ENCODE measurements at places on chromosomes 13 and 19. TPM values are rescaled to one million over a fixed set of nuclear protein-coding genes. Genes with fewer than 3 reads are reported as not detected.

DNA sequence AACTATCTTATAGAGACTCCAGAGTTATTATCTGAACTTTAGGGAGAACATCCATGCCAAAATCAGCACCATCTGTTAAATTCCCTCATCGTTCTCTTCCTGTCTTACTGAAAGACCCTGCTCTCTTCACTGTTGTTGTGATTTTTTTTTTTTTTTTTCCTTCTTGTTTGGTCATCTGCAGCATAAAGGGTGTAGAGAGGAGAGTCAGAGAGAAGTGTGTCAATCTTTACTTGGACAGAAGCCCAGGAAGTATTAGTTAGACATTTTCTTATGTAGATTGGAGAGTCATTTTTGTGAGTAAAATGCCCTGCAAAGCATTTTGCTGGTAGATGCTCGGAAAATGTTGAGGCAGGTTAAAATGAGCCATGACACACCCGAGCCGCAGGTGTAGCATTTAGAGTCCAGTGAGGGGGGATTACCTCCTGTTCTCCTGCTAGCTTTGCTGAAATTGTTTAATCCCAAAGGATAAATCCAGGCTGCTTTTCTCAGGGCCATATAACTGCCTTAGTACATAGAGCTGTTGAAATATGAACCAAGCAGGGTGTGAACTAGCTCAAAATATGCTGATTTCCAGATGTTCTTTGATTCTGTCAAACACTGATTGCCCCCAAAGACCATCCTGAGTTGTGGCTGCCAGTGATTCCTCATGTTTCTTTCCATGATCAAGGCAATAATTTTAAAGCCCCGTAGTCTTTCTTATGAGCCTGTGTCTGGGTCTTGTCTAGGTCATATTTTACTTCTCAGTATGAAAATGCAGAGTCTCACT is 143.5 kb downstream of the DCT start:
- no peak overlapping the region for H3K4me3 ChIP-seq
- no peaks in the 10 kb centered on the region for H3K36me3 ChIP-seq
- H3K4me1 ChIP-seq: peaks cover 2% of the 10 kb centered on the region
- H3K27ac ChIP-seq: no peak overlapping the region
- H3K27me3 ChIP-seq: peaks cover 29% of the 10 kb centered on the region

DNA sequence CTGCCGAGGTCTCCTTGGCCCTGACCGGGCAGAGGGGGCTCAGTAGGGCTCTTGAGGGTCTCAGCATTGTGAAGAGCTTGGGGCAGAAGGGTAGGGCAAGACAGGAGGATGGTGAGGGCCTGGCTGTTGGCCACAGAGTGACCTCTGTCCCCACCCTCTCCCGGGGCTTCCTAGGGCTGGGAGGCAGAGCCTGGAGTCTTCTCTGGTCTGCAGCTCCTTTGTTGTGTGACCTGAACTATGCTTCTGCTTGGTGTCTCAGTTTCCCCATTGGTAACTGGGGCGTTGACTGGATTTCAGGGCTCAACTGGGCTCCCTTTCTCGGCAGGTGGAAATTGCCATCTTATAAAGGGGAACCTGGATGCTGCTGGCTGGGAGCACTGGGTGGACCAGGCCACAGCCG is 30.1 kb upstream of the PEPD start:
- H3K4me3 ChIP-seq: no peak overlapping the region
- H3K36me3 ChIP-seq: no peaks in the 10 kb centered on the region
- no peak overlapping the region for H3K27ac ChIP-seq

ZNF256 gene
- 13.8 TPM for total RNA-seq

C13orf46 gene
- 0.96 TPM for total RNA-seq

LILRB5 gene
- total RNA-seq: not detected

DNA sequence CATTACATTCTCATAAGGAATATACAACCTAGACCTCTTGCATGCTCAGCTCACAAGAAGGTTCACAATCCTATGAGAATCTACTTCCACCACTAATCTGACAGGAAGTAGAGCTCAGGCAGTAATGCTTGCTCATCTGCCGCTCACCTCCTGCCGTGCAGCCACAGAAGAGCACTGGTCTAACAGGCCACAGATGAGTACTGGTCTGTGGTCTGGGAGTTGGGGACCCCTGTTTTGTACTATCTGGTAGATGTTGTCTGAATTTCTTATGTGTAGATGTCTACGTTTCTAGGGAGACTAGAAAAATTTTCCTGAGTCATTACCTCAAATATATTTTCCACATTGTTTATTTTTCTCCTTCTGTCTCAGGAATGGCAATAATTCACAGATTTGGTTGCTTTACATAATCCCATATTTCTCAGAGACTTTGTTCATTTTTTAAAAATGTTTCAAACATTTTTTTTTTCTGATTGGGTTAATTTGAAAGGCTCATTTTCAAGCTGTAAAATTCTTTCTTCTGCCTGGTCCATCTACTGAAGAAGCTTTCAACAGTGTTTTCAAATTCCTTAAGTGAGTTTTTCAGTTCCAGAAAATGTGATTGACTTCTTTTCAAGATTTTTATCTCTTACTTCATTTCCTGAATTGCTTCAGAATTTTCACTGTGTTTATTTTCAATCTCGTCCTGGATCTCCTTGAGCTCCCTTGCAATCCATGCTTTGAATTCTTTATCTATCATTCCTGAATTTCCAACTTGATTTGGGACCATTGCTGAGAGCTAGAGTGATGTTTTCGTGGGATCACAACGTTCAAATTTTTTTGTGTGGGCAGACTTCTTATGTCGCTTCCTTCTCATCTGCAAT is 1322.2 kb downstream of the PCDH9 start:
- no peaks in the 10 kb centered on the region for H3K36me3 ChIP-seq
- no peak for DNase-seq
- no peak overlapping the region for H3K4me3 ChIP-seq

GRCh38 chr13:101881593-101881992 is 429.1 kb downstream of the ITGBL1 start:
- no peak overlapping the region for H3K27ac ChIP-seq
- DNase-seq: no peak
- no peaks in the 10 kb centered on the region for H3K36me3 ChIP-seq
- H3K4me3 ChIP-seq: no peak overlapping the region
- no peaks in the 10 kb centered on the region for H3K27me3 ChIP-seq

DNA sequence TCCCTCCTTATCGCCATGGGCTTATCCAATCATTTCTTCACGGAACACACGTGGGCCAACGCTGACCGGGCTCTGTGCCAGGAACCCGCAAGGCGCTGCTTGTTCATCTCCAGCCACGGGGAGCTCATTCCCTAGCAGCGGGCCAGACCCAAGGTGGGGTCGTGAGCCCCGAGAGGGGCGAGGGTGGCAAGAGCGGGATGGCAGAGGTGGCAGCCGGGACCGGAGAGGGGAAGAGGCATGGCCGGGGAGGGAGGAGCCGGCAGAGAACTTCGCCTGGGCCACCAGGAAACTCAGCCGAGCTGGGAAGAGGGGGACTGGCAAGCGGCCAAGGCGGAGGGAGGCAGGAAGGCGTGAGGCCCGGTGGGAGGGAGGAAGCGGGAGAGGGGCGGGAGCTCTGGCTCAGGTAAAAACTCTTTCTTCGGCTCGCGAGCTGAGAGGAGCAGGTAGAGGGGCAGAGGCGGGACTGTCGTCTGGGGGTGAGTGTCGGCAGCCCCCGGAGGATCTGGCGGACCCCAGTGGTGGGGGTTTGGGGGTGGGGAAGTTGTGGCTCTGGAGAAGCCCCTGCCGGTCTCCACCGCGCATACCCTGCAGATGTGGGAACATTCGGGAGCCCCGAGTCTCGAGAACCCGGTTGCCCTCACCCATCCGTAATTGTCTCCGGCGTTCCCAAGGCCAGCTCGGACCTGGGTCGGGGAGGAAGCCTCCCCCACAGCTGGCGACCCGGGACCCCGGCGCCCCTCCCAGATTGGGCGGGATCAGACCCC is at the start of gene B3GNT3:
Gene B3GNT3, plus strand, starts transcription at position 408 of the 764 bp plus-strand sequence. CDS start 12,670 bp downstream, outside the sequence.
- peaks cover 43% of the 10 kb centered on the region for H3K4me1 ChIP-seq
- no peaks in the 10 kb centered on the region for H3K36me3 ChIP-seq
- H3K4me3 ChIP-seq: peak within 1 kb of the TSS; percentile 59
- DNase-seq: no peak
- H3K27me3 ChIP-seq: no peaks in the 10 kb centered on the region

- no peak overlapping the region for H3K4me3 ChIP-seq
- DNase-seq: no peak
- peaks cover 10% of the 10 kb centered on the region for H3K36me3 ChIP-seq
- no peaks in the 10 kb centered on the region for H3K27me3 ChIP-seq
- H3K27ac ChIP-seq: no peak overlapping the region
These were observed 44.1 kb downstream of the RFC3 start for GRCh38 chr13:33862016-33862415.

EBI3 gene
- total RNA-seq: 8.6 TPM

GRCh38 chr13:28531077-28531844 is 36.3 kb upstream of the FLT1 start:
- H3K36me3 ChIP-seq: no peaks in the 10 kb centered on the region
- no peak for DNase-seq
- no peak overlapping the region for H3K4me3 ChIP-seq
- H3K27ac ChIP-seq: no peak overlapping the region

LILRA5 gene
- not detected for total RNA-seq

DNA sequence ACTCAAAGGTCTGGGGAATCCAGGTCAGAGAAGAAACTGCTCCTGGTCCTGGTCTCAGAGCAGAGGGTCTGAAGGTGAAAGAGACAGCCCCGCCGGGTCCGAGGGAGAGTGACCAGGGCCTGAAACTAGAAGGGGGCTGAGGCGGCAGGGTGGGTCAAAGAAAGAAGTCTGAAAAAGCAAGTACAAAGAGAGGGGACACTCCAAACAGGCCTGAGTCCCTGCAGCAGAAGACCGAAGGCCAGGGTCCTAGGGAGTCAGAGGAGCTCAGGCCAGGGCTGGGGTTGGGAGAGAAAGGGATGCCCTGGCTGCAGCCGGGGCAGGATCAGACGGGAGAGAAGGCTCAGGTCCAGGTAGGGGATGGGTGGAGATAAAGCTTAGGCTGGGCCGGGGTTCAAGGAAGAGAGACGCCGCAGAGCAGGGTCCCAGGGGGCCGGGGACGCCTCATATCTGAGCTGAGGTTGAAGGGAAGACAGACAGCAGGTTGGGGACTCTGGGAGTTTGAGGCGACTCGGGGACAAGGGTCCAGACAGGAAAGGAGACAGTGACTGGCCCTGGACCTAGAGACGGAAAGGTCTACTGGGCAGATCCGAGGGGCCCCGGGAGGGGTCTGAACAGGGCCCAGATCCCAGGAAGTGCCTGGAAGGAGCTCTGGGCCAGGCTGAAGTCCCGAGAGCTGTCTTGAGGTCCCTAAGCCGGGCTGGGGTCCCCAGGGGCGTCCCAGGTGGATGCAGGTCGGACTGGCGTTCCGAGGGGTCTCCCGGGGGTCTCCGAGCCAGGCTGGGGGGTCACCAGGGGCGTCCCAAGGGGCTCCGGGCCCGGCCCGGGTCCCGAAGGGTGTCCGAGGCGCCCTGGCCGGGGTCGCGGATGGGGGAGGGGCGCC is 795 bp downstream of the MLLT1 start:
- no peaks in the 10 kb centered on the region for H3K27me3 ChIP-seq
- peak overlapping the region; percentile 94 for H3K27ac ChIP-seq
- peak overlapping the region; percentile 99 for H3K4me3 ChIP-seq
- DNase-seq: peak; percentile 9

DNA sequence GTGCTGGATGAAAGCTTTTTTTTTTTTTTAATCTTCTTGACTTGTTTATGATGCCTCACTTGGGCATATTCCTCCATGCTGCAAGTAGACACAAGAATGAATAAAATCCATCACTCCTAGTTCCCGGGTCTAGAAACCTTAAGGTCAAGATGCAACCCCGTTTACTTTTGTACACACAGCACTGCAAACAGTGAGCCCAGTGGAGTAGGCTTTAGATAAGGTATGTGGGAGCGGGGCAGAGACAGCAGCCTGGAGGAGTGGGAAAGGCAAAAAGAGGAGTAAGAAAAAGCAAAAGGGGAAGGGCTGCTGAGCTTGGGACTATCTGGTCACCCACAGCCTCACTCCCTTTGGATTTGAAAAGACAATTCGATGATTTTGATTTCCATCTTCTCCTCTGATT is 429.8 kb upstream of the ARGLU1 start:
- DNase-seq: no peak
- H3K36me3 ChIP-seq: no peaks in the 10 kb centered on the region
- no peak overlapping the region for H3K4me3 ChIP-seq

CERS1 gene
- 0.28 TPM for total RNA-seq

ZNF44 gene
- total RNA-seq: 5.6 TPM

SGCG gene
- total RNA-seq: not detected

DNA sequence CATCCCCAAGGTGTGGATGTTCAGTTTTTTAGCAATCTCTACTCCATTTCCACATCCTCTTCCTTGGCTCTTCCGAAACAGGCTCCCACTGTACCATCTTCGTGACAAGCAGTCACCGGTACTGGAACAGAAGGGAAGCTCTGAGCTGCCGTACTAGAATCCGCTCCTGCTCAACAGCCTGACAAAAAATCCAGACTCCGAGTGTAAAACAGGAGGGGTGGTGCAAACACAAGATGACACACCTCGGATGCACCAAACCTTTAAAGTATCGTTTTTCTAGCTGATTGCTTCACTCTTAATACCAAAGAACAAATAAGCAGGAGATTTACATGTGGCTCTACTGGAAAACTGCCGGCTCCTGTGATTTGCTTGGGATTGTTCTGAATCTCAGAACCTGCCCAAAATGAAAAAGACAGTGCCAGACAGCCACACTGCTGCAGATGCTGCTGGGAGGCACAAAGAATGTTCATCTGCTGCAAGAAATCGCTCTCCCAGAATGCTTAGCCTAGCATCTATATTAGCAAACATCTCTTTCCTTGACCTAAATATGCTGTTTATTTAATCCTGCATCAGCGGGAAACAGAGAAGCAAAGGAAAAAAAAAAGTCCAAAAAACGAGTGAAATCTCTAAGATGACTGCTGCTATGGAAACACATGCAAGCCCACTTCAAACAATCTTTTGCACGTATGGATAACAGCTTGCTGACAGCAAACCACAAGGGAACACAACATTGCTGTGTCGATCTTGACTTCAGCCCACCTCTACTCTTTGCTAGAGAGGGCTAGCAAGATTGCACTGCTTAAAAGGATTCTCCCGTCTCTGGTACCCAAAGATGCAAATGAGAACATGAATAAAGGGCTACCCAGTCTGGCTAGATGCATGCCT is 38.0 kb upstream of the DOCK9 start:
- no peak overlapping the region for H3K4me3 ChIP-seq
- no peaks in the 10 kb centered on the region for H3K27me3 ChIP-seq
- no peak overlapping the region for H3K27ac ChIP-seq
- H3K36me3 ChIP-seq: peaks cover 2% of the 10 kb centered on the region
- peaks cover 51% of the 10 kb centered on the region for H3K4me1 ChIP-seq
- no peak for DNase-seq

GJB6 gene
- 7.7 TPM for total RNA-seq

CRX gene
- not detected for total RNA-seq

- DNase-seq: no peak
- H3K27me3 ChIP-seq: no peaks in the 10 kb centered on the region
- H3K27ac ChIP-seq: no peak overlapping the region
These were observed 106.5 kb downstream of the POSTN start for GRCh38 chr13:37492075-37492474.
